Neural cell (in vitro differentiated cells): ENCODE measurements at places on chromosomes 16 and 17. TPM values are rescaled to one million over a fixed set of nuclear protein-coding genes. Genes with fewer than 3 reads are reported as not detected.

Gene SULT1A2
- not detected in 2 replicates for polyA plus RNA-seq

Gene ATF7IP2
- polyA plus RNA-seq, result 20.9 and 22.4 TPM in 2 replicates

Gene C17orf100
- polyA plus RNA-seq, result 10.3 and 12.4 TPM in 2 replicates

Gene CLDN7
- 0.27 TPM in 1 of 2 replicates, not detected in the other for polyA plus RNA-seq

Gene ASB16
- polyA plus RNA-seq, result not detected in 2 replicates

Gene NAGS
- polyA plus RNA-seq, result 0.50 TPM in 1 of 2 replicates, not detected in the other

Gene TTYH2
- 0.40 and 2.5 TPM in 2 replicates for polyA plus RNA-seq

Gene LYRM9
- polyA plus RNA-seq, result 80.4 and 83.8 TPM in 2 replicates

Gene ADAP2
- 0.92 and 1.1 TPM in 2 replicates for polyA plus RNA-seq

Gene MYO15B
- 2.4 and 7.2 TPM in 2 replicates for polyA plus RNA-seq

Gene ZNF469
- not detected in 2 replicates for polyA plus RNA-seq

Gene KRT13
- not detected in 2 replicates for polyA plus RNA-seq

Gene EPN3
- polyA plus RNA-seq, result not detected in 2 replicates

Gene CHAD
- not detected in 2 replicates for polyA plus RNA-seq

Gene HOXB8
- not detected in 2 replicates for polyA plus RNA-seq

Gene NRN1L
- polyA plus RNA-seq, result 2.2 TPM in 1 of 2 replicates, not detected in the other

Gene CDRT15
- polyA plus RNA-seq, result not detected in 2 replicates

Gene GALK1
- 4.8 TPM in 2 replicates for polyA plus RNA-seq

Gene CLDN9
- not detected in 2 replicates for polyA plus RNA-seq

Gene AOC3
- polyA plus RNA-seq, result 0.35 and 0.54 TPM in 2 replicates
